BJ (cell line): ENCODE measurements at places on chromosomes 1 and 21.
A peak's percentile ranks its signal among the peaks of the same experiment; 100 is the strongest.

DNA sequence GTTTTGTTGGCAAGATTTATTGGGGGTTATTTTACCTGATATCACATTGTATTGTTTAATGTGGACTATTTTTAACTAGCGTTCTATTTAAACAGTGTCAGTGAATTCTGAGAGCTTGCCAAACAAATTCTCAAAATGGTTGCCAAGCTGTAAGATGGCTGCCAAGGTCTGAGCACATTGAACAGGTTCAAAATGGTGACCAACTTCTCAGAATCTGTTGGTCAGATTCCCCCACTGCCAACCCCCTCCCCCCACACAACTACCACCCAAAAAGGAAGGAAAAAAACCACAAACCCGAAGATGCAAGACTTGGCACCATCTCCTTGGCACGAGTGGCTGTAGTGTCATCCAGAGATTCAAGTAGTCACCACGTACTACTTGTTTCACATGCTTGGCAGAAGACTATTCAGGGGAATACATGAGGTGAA lies 159.1 kb downstream of the NFIA start:
- DNase-seq = no peak

DNA sequence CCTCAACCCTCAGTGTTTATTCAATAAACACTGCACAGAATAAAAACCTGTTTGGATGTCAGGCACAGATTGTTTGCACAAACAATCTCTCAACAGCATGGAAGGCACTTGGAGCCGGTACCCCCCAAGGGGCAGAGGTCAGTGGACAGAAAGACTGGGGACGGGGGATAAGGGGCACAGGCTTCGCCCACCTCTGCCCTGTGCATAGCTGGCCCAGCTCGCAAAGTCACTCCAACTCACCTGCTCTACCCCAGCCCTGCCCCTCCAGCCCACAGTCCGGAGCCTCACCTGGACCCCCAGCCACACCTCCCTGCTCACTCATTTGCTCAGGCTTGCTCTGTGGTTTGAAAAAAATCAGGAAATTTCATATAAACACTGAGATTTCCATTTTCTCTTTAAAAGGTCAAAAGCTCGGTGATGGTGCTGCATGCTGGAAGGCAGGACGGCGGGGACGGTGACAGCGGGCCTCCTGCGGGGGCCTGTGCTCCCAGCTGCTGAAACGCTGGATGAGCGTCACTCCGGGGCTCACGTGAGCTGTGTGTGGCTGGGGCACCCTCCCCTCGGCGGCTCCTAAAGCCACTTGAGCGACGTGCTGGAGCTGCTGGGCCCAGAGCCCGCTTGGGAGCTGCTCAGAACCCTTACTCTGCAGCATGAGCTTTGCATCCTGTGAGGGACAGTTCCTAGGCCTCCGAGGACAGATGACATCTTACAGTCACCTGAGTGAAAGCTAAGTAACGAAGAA lies 54.5 kb downstream of the PRDM15 start:
- DNase-seq = no peak

DNA sequence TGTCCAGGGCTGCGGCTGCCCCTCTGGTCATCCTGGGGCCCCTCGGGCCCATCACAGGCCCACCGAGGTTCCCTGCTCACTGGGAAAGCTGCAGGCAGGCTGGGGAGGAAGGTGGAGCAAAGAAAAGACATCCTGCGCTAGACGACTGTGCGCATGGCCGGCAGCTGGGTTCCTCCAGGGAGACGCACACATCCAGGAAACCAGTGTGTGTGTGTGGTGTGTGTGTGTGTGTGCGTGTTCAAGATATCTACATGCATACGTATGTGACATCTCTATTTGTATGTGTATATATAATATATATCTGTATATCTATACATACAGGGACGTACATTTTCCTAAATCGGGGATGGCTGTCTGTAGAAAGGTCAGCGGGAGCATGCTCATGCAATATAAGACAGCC lies 63.7 kb downstream of the ACOT7 start:
- DNase-seq = no peak

DNA sequence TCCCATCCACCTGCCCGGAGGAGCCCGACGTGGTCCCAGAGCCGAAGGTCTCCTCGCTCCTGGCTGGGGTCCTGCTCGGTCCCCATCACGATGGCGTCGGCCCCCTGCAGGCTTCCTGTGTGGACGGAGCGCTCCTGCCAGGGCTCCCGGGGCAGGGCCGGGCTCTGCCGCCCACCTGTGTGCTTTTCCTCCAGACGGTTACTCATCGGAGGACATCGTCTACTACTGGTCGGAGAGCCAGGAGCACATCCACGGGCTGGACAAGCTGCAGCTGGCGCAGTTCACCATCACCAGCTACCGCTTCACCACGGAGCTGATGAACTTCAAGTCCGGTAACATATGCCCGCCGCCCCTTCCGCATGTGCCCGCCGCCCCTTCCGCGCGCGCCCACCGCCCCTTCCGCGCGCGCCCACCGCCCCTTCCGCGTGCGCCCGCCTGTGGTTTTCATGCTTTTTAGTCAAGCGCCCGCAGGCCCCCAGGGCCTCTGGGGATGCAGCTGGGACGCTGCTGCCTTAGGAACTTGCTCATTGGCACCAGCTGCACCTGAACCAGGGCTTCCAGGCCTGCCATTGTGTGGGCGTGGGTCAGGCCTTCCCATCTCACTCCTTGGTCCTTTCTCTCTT lies 8.9 kb downstream of the GABRD start:
- DNase-seq = no peak

DNA sequence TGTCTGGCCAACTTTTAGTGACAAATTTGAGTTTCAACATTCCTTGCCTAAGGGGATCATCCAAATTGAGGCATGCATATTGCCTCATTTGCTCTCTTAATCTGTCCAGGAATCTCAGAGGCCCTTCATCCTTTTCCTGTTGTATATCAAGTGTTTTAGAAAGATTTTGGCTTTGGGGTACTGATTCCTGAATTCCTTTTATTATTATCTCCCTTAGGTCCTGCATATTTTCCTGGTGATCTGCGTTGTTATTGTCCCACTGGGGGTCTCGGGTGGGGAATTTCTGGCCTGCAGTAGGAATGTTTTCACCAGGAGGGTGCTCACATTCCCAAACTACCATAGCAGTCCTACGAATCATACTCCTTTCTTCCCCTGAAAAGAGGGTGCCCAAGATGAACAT lies 4.4 kb upstream of the AADACL3 start:
- peak; percentile 49 for DNase-seq

- DNase-seq = no peak
Observed at GRCh38 chr1:8228253-8228652, 89.7 kb upstream of the SLC45A1 start.

DNA sequence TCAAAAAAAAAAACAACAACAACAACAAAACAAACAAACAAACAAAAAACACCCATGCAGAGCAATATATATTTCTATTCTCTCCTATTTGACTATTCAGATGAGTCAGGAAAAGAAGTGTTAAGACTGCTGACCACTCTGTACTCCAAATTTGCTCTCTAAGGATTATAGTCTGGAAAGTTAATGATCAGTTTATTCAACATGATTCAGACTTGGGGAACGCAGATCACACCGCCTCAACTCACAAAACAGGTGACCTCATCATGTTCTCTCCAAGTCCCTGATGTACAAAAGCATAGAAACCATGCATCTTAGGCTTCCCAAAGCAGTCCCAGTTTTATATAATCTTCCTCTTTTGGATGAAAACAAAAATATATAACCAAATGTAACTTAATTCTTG lies 51.9 kb upstream of the PRRC2C start:
- no peak for DNase-seq

DNA sequence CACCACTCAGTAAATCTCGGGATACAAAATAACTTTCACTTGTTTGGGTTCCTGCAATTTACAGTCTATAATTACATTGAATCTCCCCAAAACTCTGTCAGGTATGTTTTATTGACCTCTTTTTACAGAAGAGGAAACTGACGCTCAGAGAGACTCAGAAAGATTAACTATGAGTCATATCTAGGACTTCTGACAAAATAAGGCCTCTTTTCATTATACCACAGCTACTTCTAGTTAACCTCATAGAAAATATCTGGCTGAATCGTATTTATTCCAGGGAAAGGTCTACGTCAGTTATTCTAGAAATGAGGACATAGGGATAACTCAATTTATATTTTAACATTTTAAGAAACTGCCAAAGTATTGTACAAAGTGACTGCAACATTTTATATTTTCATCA lies 211.1 kb upstream of the FAM78B start:
- DNase-seq = no peak

DNA sequence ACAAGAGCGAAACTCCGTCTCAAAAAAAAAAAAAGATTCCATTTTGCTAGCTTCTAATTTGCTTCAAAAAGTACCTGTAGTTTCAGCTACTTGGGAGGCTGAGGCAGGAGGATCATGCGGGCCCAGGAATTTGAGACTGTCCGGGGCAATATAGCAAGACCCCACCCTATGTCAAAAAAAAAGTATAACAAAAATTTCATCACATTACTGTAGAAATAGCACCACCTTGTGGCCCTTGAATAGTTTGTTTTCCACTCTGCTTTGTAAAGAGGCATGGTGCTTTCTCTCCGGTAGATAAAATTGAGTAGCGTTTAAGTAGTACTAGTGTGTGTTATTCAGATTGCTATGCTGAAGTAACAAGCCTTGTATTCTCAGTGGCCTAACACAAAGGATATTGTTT lies 18.2 kb upstream of the MSTO1 start:
- DNase-seq = no peak

DNA sequence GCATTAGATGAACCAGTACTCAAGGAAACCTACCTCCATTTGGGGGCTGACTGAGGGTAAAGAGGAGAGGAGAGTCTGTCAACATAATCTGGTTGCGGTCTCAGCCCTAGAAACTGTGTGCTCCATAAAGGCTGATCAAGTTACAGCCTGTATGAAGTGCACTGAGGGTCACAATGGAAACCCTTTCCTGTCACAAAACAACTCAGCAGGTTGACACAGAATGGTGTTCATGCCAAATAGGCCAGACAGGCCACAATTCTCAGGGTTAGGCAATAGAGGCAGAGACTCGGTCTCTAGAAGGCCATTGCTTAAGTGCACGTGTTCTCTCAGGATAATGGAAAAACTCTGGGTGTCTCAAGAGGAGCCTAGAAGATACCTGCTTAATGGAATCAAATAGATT lies 4.1 kb upstream of the ANKRD35 start:
- no peak for DNase-seq

DNA sequence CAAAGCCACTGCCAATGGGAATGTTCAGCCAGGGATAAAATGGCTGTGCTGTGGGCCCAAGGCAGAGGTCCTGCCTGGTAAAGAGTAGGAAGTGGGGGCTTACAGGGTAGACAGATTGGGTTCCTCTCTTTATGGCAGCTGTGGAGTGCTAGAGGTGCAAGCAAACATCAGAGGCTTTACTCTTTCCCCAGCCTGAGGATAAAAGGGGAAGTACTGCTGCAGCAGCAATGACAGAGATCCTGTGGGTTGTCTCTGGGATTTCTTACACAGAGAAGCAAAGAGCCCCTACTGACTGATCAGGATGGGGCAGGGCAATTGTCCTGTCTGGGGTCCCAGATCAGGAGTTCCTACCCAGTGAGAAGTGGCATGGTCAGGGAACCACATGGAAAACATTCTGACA lies 54.2 kb downstream of the DRAM2 start:
- DNase-seq = no peak

DNA sequence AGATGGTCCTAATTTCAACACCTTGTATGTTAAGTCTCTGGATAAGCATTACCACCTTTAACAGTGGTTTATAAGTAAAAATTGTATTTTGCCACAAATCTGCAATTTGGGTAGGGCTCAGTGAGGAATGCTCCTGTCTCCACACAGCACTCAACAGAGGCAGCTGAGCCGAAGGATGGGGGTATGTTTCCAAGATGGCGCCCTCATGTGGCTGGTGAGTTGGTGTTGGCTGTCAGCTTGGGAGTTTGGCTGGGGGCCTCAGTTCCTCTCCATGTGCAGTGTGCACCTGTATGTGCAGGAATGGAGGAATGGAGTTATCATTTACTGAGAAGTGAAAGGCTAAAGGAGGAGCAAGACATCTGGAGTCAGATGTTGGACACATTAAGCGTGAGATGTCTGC lies 136.8 kb downstream of the GABPA start:
- DNase-seq = no peak

DNA sequence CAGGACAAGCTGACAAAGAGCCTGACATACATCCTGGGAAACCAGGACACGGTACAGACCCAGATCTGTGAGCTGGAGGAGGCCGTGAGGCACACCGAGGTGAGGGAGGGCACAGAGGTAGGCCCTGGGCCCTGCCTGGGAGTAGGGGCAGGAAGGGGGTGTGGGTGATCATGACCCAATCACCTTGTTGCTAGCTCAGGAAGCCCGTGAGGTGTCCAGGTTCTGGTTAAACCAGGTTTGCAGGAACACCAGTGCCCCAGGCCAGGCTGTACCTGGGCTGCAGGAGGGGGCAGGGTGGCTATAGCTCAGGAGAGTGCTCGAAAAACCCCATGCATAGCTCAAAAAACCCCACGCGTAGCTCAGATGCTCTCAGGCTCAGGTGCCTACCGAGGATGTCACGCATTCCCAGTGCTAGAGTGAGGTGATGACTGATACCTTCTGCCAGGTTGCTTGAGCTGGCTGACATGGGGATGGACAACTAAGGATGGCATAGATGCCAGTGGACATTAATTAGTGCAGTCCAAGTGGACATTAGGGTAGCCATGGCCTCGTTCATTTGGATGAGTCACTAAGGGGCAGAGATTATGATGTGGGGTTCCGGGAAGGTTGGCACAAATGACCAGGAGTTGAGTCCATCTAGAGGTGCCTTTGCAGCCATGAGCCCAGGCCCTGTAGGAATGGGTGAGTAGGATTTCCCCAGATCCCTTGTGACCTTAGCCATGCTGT lies 3.7 kb downstream of the TRIM46 start:
- DNase-seq = no peak

DNA sequence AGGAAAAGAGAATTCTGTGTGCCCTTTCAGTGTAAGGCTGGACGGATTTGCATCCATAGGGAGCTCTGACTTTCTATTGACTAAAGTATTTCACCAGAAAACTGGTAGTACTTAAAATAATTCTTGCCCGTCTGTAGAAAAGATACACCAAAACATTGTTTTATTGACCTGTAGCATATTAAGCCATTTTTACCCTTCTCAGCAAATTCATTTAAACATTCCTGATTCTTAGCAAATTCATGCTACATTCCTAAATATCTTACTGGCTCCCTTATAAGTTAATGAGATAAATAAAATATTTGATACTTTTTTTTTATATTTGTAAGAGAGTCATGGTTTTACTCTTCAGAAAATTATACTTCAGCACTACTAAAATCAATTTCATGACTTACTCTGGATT lies 1.6 kb upstream of the IPP start:
- no peak for DNase-seq
